Stimulated activated CD4-positive, alpha-beta T cell treated with anti-CD3 and anti-CD28 coated beads, Interleukin-4, amount 100 ng/mL, for 1 hour (primary cell): ENCODE measurements at places on chromosomes 12 and 14.

GRCh38 chr12:52581481-52581880, 7.8 kb upstream of the KRT74 start:
- DNase-seq = no peak

- no peak for DNase-seq
Measured at GRCh38 chr14:68043752-68044151, 224.2 kb downstream of the RAD51B start.

DNA sequence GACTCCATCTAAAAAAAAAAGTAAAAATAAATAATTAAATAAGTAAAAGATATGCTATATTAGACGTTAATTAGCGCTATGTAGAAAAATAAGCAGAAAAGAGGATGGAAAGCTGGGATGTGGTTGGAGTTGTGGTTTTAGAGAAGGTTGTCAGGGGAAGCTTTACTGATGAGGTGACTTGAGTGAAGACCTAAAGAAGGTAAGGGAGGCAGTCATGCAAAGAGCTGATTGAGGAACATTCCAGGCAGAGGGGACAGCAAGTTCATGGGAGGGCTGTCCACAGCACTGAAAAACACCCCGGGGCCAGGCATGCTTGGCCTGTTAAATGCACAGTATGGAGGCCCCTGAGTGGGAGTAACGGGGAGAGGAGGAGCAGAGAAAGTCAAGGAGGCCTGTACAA, 15.7 kb downstream of the SMAGP start:
- DNase-seq = no peak

GRCh38 chr14:78297858-78298257, 127.7 kb downstream of the NRXN3 start:
- DNase-seq = no peak

GRCh38 chr12:122895704-122896636, at the start of gene VPS37B:
Gene VPS37B, minus strand, starts transcription at chr12:122896124. Its CDS starts 62 bp downstream, at chr12:122896062.
- peak; percentile 84 for DNase-seq
